ENCODE measurements at places on chromosomes 6 and 20. TPM values are rescaled to one million over a fixed set of nuclear protein-coding genes. Genes with fewer than 3 reads are reported as not detected.

PTCRA gene
- total RNA-seq, result 0.82 TPM

RAET1L gene
- not detected for total RNA-seq

MROH8 gene
- total RNA-seq, result 4.1 TPM

ARG1 gene
- 7.5 TPM for total RNA-seq

SDC4 gene
- 122 TPM for total RNA-seq

PRKN gene
- total RNA-seq, result 19.2 TPM

DLL1 gene
- total RNA-seq, result 16.8 TPM

GUCA1A gene
- not detected for total RNA-seq

HCRTR2 gene
- 0.76 TPM for total RNA-seq

BMP6 gene
- 8.6 TPM for total RNA-seq

ATP6V1G2 gene
- total RNA-seq, result 2.2 TPM

BMP2 gene
- 24.1 TPM for total RNA-seq

RGL2 gene
- total RNA-seq, result 72.4 TPM

MICAL1 gene
- total RNA-seq, result 29.0 TPM

CAGE1 gene
- total RNA-seq, result not detected

FUT9 gene
- total RNA-seq, result 4.0 TPM

GCLC gene
- 29.3 TPM for total RNA-seq

Measured in metanephros (tissue), 2 donors.